ENCODE measurements at places on chromosomes 7 and 10.

DNA sequence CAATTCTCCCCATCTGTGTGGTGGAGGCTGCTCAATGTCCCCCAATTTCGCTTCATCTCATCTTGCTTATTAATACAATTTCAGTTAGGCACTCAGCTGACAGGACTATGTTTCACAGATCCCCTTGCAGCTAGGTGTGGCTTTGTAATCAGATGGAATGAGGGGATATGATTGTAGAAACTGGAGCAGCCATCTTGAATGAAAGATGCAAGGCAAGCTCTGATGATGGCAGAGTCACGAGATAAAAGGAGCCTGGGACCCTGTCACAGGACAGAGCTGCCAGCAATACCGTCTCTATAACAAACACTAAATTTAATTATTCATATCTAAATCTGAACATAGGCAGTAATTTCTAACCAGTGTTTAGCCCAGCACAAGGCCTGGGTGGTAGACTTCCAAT, 991 bp upstream of the DLD start:
- no peak for DNase-seq

- no peak for DNase-seq
Observed at GRCh38 chr10:25047591-25048301, 31.3 kb downstream of the THNSL1 start.

- no peak for DNase-seq
Observed at GRCh38 chr7:2873146-2873545, 29.0 kb upstream of the GNA12 start.

DNA sequence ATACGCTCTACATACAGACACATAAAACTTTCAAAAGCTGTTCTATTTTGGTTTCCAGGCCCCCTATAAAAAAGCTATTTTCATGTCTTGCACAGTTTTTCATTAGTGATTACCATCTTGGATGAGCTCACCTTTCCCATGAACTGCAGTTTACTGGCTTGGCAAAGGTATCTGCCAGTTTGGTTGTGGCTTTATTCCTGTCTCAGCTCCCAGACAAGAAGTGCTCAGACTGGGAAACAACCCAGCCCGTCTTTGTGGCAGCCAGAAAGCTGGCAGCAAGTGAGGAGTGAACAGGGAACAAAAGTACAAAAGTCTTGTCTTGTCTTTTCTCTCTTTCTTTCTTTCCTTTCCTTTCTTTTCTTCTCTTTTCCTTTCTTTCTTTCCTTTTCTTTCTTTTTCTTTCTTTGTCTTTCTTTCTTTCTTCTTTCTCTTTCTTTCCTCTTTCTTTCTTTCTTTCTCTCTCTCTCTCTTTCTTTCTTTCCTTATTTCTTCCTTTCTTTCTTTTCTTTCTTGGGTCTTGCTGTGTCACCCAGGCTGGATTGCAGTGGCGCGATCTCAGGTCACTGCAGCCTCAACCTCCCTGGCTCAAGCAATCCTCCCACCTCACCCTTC, 138.8 kb downstream of the CFAP58 start:
- DNase-seq, result no peak

DNA sequence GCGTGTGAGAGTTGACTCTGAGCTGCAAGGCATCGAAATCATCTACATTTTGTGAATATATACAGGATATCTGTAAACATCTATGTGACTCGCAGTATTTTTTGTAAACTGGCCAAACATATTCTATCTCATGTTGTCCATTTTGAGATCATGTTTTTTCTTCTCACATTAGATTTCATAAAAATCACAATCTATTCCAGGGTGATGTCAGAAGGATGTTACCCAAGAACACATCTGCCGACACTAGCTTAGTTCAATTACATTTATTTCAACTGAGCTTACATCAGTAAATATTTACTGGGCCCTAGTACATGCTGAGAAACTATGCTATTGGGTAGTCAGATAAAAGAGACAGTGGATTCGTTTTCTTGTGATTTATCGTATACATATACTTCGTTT, 2.5 kb upstream of the BUB3 start:
- DNase-seq, result no peak

DNA sequence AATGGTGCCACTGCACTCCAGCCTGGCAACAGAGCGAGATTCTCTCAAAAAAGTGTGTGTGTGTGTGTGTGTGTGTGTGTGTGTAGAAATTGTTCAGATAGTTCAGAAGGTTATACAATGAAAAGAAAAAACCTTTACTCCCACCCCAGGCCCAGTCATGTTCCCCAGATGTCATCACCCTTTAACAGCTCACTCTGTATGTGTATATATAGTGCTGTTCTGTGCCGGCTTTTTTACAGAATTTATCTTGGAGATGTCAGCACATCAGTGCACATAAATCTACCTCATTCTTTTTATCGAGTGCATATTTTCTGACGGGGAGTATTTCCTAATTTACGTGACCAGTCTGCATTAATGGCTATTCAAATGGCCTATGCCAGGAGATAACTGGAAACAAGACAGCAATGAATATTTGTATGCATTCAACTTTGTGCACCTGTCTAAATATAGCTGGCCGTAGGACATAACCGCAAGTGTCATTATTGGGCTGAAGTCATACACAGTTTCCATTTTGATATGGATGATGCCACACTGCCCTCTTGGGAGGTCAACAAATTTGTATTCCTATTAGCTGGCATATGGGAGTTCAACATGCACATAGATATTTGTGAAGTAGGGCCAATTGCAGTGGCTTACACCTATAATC, 11.7 kb downstream of the NIPSNAP2 start:
- no peak for DNase-seq

DNA sequence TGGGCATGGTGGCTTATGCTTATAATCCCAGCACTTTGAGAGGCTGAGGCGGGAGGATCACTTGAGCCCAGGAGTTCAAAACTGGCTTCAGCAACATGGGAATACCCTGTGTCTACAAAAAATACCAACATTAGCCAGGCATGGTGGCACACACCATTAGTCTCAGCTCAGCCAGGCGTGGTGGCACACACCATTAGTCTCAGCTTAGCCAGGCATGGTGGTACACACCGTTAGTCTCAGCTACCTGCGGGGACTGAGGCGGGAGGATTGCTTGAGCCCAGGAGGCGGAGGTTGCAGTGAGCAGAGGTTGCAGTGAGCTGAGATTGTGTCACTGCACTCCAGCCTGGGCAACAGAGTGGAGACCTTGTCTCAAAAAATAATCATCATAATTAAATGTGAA, 9.0 kb downstream of the LRRC27 start:
- no peak for DNase-seq

DNA sequence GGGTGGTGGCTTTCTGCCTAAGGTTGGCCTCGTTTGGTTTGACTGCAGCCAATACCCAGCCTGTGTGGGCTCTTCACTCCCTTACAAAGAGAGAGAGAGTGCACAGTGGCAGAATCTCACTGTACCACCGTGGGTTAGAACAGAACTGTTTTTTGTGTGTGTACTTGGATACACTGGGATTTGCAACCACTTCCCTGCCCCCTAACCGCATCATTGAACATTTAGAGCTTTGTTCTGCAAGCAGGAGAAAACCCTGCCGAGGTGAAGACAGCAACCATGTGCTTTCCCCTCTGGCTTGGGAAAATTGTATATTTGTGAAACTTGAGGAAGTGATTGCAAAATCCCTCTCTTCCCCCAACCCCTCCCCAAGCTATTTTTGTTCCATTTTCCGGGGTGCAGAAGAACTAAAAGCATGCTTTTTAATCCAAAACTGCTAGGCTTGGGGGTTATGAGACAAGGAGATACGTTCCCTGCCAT, 201.2 kb downstream of the TCF7L2 start:
- no peak for DNase-seq

- DNase-seq, result no peak
Observed at GRCh38 chr7:151658778-151659177, 139.1 kb upstream of the RHEB start.

GRCh38 chr7:26052706-26053105, 99.3 kb upstream of the NFE2L3 start:
- no peak for DNase-seq

GRCh38 chr7:106915873-106916272, 50.8 kb downstream of the PIK3CG start:
- DNase-seq, result no peak

GRCh38 chr10:21183025-21183424, 285.9 kb upstream of the NEBL start:
- no peak for DNase-seq

GRCh38 chr10:86992456-86992855, 24.2 kb downstream of the ADIRF start:
- DNase-seq, result no peak
